GM04503 (cell line): ENCODE measurements at places on chromosomes 11 and 22.

DNA sequence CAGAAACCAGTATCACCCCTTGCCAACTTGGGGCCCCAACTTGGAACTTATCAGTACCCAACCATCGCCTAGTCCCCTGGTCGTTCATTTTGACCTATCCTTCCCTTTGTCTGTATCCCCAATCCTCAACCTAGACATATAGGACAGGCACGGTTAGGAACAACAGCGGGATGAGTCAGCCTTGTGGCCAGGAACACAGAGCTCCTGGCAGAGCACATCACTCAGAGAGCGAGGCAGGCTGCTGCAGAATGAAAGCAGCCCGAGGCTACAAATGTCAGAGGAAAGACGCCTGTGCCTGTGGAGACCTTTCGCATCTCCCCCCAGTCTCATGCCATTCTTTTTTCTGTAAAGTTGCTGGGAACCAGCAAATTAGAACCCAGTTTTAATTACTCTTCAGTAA lies 14.6 kb downstream of the DKK3 start:
- DNase-seq: peak; percentile 50

- DNase-seq: no peak
These were observed at the start of gene OR52K1 for GRCh38 chr11:4482445-4482844. TSS of gene OR52K1 (plus strand) at chr11:4482646. CDS start at chr11:4488901, 6,255 bp downstream.

GRCh38 chr22:49973018-49973961 lies 12.7 kb downstream of the PIM3 start:
- no peak for DNase-seq

DNA sequence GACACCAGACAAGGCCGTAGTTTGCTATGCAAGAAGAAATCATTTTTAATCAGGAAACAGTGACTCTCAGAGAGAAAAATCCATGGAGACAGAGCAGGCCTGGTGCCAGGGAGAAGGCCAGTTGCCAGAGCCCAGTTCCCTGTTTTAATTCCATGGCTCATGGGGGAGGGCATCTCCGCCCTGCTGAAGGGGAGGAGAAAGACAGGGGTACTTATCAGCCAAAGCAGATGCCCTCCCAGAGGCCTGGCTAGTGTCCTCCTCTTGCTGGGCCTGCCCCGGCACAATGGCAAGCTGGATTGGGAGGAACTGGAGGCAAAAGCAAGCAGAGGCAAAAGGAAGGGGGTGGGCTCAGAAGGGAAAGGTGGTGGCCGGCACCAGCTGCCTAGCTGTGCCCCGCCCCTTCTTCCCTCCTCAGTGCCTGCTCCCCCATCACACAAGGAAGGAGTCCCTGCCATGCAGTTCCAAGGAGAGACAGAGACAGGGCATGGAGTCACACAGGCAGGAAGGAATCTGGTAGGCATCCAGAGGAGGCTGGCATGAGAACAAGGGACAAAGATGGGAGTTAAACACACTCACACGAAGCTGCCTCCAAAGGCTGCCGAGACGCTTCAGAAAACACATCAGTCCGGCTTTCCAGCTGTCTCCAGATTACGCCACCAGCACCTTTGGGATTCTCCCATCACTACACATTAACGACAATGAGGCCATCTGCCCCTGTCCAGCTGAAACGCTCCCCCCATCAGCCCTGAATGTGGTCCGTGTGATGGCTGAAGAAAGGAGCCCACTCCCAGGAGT lies 591.8 kb downstream of the BUD13 start:
- no peak for DNase-seq

DNA sequence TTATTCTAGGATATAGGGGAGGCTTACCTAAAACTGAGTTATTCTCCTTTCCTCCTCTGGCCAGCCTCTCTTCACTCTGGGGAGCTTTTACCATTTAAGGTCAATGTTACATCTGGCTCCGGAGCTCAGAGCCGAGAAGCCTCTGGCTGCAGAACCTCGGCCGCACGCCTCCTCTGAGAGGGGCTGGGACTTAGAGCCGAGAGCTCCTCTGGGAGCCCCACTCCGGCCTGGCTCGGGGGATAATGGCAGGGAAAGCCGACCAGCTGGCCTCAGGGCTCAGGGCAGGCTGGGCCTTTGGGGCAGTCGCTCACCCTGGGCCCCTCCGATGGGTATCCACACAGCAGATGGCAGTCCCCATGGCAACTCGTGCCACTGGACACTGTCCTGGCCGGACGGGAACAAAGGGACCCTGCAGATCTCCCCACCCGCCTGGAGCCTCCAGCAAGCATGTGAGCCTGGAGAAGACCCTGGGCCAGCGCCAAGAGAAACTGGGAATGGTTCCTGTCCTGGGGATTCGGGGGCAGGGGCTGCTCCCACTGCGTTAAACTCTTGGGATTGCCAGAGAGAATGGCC lies at the start of gene IRAG1:
IRAG1 (minus strand) TSS at position 247 of the 573 bp plus-strand sequence; CDS start at position 94, 153 bp downstream.
- no peak for DNase-seq

DNA sequence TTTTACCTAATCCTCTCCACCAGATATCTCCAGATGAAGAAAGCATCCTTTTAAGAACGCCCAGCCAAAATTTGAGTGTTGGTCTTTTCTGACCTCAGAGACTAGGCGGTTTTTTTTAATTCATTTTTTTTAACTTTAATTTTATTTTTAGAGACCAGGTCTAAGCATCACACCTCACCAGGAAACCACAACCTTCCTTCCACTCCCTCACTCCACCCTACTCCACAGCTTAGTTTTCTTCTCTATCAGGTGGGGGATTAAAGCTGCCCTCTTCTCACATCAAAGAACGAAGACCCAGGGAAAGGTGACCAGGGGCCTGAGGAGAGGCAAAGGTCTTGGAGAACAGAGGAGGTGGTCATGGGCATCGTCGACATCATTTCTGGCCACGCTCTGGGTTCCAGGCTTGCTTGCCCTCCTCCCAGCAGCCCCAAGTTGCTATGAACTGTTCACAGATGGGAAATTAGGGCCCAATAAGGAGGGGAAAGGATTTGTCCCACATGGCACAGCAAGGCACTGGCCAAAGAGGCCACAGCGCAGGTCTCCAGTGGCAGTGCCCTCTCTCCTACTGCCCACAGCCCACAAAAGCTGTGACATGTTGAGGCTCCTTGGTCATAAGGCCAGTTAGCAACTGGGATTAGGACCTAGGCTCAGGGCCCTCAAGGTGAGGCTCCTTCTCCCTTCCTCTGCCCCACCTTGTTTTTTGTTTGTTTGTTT lies 1.4 kb upstream of the PEX16 start:
- DNase-seq: no peak

- no peak for DNase-seq
These were observed 95.7 kb downstream of the STIM1 start for GRCh38 chr11:3950996-3951660.

- no peak for DNase-seq
These were observed 155.3 kb downstream of the ST3GAL4 start for GRCh38 chr11:126510621-126511370.

GRCh38 chr11:1461826-1462697 lies 24.5 kb downstream of the MOB2 start:
- DNase-seq: no peak

DNA sequence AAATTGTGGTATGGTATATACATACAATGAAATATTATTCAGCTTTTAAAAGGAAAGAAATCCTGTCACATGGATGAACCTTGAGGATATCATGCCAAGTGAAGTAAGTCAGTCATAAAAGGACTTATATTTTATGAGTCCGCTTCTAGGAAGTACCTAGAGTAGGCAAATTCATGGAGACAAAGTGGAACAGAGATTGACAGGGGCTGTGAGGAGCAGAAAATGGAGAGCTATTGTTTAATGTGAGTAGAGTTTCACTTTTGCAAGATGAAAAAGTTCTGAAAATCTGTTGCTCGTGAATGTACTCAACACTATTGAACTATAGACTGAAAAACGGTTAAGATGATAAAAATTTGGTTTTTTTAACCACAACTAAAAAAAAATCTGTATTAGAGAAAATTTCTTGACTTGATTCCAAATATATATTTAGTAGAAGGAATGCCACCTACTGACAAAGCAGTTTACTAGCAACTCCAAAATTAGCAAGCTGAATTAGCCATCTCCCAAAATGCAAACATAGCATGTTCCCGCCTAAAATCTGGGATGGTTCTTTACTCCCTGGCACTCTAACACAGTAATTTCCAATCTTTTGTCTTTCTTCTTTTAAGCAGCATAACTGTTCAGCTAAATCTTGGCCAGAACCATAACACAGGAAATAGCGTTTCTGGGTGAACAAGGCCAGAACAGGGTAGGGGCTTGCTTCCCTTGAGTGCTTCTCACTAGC lies 1.5 kb downstream of the UFD1 start:
- DNase-seq: no peak

- no peak for DNase-seq
These were observed 6.8 kb downstream of the BID start for GRCh38 chr22:17767233-17768065.

DNA sequence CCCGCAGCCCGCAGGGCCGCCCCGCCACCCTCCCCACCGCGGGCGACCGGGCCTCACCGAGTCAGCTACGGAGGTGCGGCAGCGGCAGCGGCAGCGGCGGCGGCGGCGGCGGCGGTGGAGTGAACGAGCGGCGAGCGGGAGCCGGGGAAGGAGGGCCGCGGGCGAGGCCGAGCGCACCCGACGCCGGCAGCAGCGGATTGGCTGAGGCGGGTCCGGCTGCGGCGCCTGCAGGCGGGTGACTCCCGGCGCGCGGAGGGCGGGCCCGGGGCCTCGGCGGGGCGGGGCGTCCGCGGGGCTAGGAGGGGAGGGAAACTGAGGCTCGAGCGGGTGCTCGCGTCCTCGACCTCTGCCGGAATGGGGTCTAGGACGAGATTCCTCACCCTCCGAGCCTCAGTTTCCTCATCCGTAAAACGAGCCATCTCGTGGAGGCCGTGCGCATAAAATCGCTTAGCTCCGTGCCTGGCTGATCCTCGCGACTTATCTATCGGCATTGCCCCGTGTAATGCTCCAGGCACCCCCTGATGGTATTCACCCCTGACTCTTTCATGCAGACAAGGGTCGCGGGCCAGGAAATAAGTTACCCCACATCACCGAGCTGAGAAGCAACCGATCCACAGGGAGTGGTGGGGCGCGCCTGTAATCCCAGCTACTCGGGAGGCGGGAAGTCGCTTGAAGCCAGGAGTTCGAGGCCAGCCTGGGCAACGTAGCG lies at the start of gene CPT1A:
CPT1A (minus strand) TSS at position 199 of the 709 bp plus-strand sequence. CDS start 26,442 bp downstream, outside the sequence.
- DNase-seq: no peak

- DNase-seq: no peak
These were observed 407.3 kb upstream of the ANO3 start for GRCh38 chr11:25924586-25924985.

- DNase-seq: no peak
These were observed 21.3 kb downstream of the SGSM1 start for GRCh38 chr22:24827296-24827695.

DNA sequence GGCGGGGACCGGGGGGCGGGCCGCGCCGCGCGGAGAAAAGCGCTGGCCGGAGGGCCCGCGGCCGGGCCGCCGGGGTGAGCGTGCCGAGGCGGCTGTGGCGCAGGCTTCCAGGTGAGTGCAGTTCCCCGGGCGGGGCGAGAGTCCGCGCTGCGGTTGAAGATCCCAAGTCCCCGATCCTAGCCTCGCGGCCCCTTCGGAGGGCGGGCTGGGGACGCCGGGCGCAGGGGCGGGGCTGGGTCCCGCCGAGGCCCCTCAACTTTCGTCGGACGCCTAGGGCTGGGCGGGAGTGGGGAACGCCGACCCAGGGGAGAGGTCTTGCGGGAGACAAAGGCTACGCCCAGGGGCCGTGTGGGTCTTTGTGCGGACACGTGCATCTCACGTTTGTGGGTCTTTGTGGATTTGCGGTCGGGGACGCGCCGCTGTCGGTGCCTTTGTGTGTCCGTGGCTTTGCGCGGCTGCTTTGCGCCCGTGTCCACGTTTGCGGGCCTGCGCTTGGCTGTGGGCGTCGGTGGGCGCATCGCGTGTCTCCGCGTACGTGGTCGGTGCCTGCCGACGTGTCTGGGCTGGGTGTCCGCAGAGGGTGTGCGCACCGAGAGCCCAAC lies at the start of gene TSKU:
TSKU (plus strand) TSS at position 63 of the 602 bp plus-strand sequence. CDS start 12,261 bp downstream, outside the sequence.
- DNase-seq: no peak

- DNase-seq: no peak
These were observed 5.5 kb downstream of the MRGPRX2 start for GRCh38 chr11:19055016-19055415.

- DNase-seq: no peak
These were observed 111.0 kb upstream of the ARHGAP42 start for GRCh38 chr11:100575860-100576717.

GRCh38 chr22:38249803-38250642 lies 22.8 kb downstream of the TMEM184B start:
- DNase-seq: no peak

DNA sequence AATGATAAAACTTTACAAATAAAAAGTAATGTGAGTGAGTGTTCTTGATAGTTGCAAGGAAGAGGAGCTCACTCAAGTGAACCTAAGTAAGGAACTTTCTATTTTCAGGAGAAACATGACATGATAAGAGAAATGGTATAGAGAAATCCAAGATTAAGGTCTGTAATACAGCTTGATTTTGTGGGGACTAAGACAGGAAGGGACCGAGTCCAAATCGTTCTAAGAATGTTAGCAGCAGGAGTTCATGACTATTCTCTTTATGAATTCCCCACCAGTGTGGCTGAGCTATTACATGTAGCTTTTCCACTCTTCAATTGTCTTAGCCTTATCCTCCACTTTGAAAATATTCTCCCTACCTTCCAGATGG lies 698.6 kb upstream of the ARHGAP42 start:
- no peak for DNase-seq

GRCh38 chr22:33829546-33830280 lies 90.6 kb downstream of the LARGE1 start:
- DNase-seq: no peak

GRCh38 chr11:132448334-132448995 lies 1078.0 kb downstream of the NTM start:
- DNase-seq: peak; percentile 82
